Kidney (tissue), 22 donors: ENCODE measurements at places on chromosomes 13 and 19. TPM values are rescaled to one million over a fixed set of nuclear protein-coding genes. Genes with fewer than 3 reads are reported as not detected.

GRCh38 chr19:482186-483041 is 13.9 kb upstream of the MADCAM1 start:
- DNase-seq = no peak
- no peaks in the 10 kb centered on the region for H3K27me3 ChIP-seq
- H3K36me3 ChIP-seq = no peaks in the 10 kb centered on the region
- peaks cover 3% of the 10 kb centered on the region for H3K4me1 ChIP-seq
- H3K4me3 ChIP-seq = no peak overlapping the region

- no peaks in the 10 kb centered on the region for H3K27me3 ChIP-seq
- no peak overlapping the region for H3K27ac ChIP-seq
- no peak for DNase-seq
- no peaks in the 10 kb centered on the region for H3K36me3 ChIP-seq
Observed at GRCh38 chr13:73519396-73520116, 460.8 kb downstream of the KLF5 start.

- H3K4me1 ChIP-seq = no peaks in the 10 kb centered on the region
- no peaks in the 10 kb centered on the region for H3K27me3 ChIP-seq
- no peak overlapping the region for H3K27ac ChIP-seq
- H3K4me3 ChIP-seq = no peak overlapping the region
Observed at GRCh38 chr19:47389150-47389556, 30.2 kb downstream of the MEIS3 start.

- H3K36me3 ChIP-seq = no peaks in the 10 kb centered on the region
- no peak overlapping the region for H3K27ac ChIP-seq
- no peak overlapping the region for H3K4me3 ChIP-seq
- peaks cover 6% of the 10 kb centered on the region for H3K4me1 ChIP-seq
- no peaks in the 10 kb centered on the region for H3K27me3 ChIP-seq
Observed at GRCh38 chr13:29746148-29746677, 104.2 kb downstream of the UBL3 start.

DNA sequence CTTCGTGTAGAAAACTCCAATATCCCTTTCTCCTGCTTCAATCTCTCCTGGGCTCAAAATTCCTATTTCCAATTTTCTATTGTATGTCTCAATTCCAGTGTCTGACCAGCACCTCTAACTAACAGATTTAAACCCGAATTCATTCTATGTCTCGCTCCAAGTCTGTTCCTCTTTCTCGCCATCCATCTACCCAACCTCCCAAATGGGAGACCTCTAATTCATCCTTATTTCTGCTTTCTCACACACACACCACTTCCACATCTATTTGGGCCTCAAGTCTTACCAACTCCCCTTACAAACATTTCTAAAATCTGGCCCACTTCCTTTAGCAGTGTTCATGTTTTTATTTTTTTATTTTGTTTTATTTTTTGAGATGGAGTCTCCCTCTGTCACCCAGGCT is 53.3 kb downstream of the MBD3L2B start:
- H3K27ac ChIP-seq = no peak overlapping the region
- no peaks in the 10 kb centered on the region for H3K27me3 ChIP-seq
- H3K36me3 ChIP-seq = no peaks in the 10 kb centered on the region
- DNase-seq = no peak

- H3K4me3 ChIP-seq = no peak overlapping the region
- H3K27me3 ChIP-seq = no peaks in the 10 kb centered on the region
- no peak for DNase-seq
- no peaks in the 10 kb centered on the region for H3K36me3 ChIP-seq
- H3K4me1 ChIP-seq = no peaks in the 10 kb centered on the region
- no peak overlapping the region for H3K27ac ChIP-seq
Observed at GRCh38 chr13:79973533-79973963, 367.4 kb downstream of the SPRY2 start.

- H3K36me3 ChIP-seq = no peaks in the 10 kb centered on the region
- DNase-seq = peak; percentile 79
- no peaks in the 10 kb centered on the region for H3K27me3 ChIP-seq
- no peaks in the 10 kb centered on the region for H3K4me1 ChIP-seq
- H3K27ac ChIP-seq = no peak overlapping the region
Observed at GRCh38 chr19:16041299-16041990, 34.9 kb upstream of the TPM4 start.

- no peaks in the 10 kb centered on the region for H3K27me3 ChIP-seq
- no peaks in the 10 kb centered on the region for H3K36me3 ChIP-seq
- H3K27ac ChIP-seq = no peak overlapping the region
- DNase-seq = no peak
- H3K4me3 ChIP-seq = no peak overlapping the region
Observed at GRCh38 chr13:112183532-112184090, 116.7 kb downstream of the SOX1 start.

- no peaks in the 10 kb centered on the region for H3K36me3 ChIP-seq
- H3K27me3 ChIP-seq = no peaks in the 10 kb centered on the region
- no peak for DNase-seq
- H3K27ac ChIP-seq = no peak overlapping the region
- H3K4me1 ChIP-seq = no peaks in the 10 kb centered on the region
Observed at GRCh38 chr13:57045826-57046546, 94.7 kb upstream of the PRR20A start.

CEACAM6 gene
- not detected for total RNA-seq

JAK3 gene
- 30.8 TPM for total RNA-seq

DNA sequence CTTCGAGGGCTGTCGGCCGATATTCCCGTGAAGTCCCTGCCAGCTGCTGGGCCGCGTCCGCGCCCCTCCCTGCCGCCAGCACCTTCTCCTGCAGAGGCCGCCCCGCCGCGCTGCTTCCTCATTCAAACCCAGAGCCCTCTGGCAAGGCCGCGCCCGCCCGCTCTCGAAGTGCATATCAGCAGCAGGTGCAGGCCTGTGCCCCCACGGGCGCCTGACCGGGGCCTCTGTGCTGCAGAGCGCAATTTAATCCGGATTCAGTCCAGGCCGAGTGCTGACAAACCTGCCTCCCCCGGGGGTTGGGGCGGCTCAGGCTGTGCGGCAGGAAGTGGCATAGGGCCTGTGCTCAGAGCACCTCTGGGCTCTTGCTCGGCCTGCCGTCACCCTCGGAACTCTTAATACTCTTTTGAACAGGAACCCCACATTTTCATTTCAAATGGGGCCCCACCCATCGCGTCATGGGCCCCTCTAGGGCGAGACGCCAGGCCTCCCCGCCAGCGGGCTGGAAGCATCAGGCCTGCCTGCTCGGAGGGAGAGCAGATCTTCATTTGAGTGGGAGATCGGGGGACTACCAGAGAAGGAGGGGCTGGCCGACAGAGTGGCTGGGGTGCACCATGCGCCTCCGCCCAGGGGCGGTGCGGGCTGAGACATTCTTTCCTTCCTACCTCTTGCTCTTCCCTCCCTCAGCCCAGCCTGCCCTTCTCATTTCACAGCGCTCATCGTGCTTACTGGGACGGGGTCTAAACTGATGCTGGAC is 125.7 kb downstream of the TNFRSF19 start:
- no peak overlapping the region for H3K4me3 ChIP-seq
- DNase-seq = peak; percentile 67
- no peaks in the 10 kb centered on the region for H3K27me3 ChIP-seq

DNA sequence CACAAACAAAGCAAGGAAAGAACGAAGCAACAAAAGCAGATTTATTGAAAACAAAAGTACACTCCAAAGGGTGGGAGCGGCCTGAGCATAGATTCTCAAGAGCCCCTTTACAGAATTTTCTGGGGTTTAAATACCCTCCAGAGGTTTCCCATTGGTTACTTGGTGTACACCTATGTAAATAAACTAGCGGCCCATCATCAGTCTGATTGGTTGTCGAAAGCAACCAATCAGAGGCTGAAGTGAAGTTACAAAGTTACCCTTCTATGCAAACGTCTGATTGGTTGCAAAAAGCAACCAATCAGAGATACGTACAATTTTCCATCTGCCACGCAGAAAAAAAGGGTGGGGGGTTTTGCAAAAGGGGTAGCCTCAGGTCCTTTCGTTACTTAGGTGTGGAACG is 96.3 kb upstream of the UBAC2 start:
- no peaks in the 10 kb centered on the region for H3K36me3 ChIP-seq
- H3K4me3 ChIP-seq = no peak overlapping the region
- no peaks in the 10 kb centered on the region for H3K4me1 ChIP-seq
- no peak for DNase-seq
- H3K27ac ChIP-seq = no peak overlapping the region
- no peaks in the 10 kb centered on the region for H3K27me3 ChIP-seq

DKKL1 gene
- 0.57 TPM for total RNA-seq

GRCh38 chr13:45899406-45899805 is 47.9 kb upstream of the SIAH3 start:
- H3K4me1 ChIP-seq = no peaks in the 10 kb centered on the region
- H3K36me3 ChIP-seq = no peaks in the 10 kb centered on the region
- DNase-seq = peak; percentile 72
- no peak overlapping the region for H3K4me3 ChIP-seq
- H3K27me3 ChIP-seq = no peaks in the 10 kb centered on the region

GRCh38 chr19:55080121-55080967 is 4.7 kb downstream of the EPS8L1 start:
- no peak overlapping the region for H3K27ac ChIP-seq
- no peaks in the 10 kb centered on the region for H3K36me3 ChIP-seq
- DNase-seq = peak; percentile 81
- H3K4me3 ChIP-seq = no peak overlapping the region
- peaks cover 8% of the 10 kb centered on the region for H3K4me1 ChIP-seq
- peaks cover 13% of the 10 kb centered on the region for H3K27me3 ChIP-seq

ZNF77 gene
- total RNA-seq = 5.1 TPM

GRCh38 chr19:48382286-48382685 is 9.1 kb downstream of the KDELR1 start:
- no peaks in the 10 kb centered on the region for H3K4me1 ChIP-seq
- H3K27me3 ChIP-seq = no peaks in the 10 kb centered on the region
- peaks cover 18% of the 10 kb centered on the region for H3K36me3 ChIP-seq
- no peak overlapping the region for H3K27ac ChIP-seq
- H3K4me3 ChIP-seq = no peak overlapping the region

SIAH3 gene
- 0.03 TPM for total RNA-seq

HSH2D gene
- total RNA-seq = 7.7 TPM

GRCh38 chr13:28485551-28485950 is 9.4 kb downstream of the FLT1 start:
- H3K4me1 ChIP-seq = no peaks in the 10 kb centered on the region
- H3K27ac ChIP-seq = no peak overlapping the region
- DNase-seq = no peak
- H3K27me3 ChIP-seq = peaks cover 3% of the 10 kb centered on the region
- no peak overlapping the region for H3K4me3 ChIP-seq

CEBPA gene
- total RNA-seq = 7.1 TPM

SIRT2 gene
- total RNA-seq = 36.0 TPM

DNA sequence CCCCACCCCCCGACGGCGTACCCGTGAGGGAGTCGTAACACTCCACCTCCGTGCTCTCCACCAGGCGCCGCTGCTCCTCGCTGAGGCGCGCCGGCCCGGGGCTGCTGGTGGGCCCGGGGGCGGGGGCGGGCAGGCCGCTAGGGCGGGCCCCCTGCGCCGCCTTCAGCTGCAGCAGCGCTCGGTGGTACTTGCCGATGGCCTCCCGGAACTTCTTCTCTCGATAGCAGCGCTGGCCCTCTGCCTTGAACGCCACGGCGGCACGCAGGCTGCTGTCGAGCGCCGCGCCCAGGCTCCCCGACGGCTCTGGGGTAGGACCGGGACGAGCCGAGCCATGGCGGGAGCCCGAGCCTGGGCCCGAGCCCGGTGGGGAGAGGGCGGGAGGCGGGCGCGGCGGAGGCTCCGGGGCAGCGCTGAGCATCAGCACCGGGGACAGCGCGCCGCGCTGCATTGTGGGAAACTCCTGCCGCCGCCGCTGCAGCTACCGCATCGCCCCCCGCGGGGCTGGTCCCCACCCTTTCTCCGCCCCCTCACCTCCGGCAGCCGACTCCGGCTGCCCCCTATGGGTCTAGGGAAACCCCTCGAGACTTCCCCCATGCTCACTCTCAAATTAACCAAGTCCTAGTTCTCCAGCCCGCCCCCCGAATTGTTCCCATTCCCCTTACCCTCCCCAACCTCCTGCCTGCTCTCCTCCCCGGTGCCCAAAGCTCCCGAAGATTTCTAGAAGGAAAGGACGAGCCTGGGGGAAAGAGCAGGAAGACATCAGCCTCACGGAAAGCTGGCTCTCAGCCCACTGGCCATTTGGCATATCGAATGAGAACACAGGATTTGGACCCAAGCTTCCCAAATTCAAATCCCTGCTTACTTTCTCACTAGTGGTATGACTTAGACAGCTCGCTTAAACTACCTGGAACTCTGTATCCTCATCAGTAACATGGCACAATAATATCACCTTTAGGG is at the start of gene TTC9B:
Gene TTC9B, minus strand, starts transcription at position 451 of the 957 bp plus-strand sequence. Its CDS starts 3 bp downstream, at position 448.
- DNase-seq = no peak
- no peak within 1 kb of the TSS for H3K4me3 ChIP-seq
- no peaks in the 10 kb centered on the region for H3K36me3 ChIP-seq
- peaks cover 15% of the 10 kb centered on the region for H3K27me3 ChIP-seq

- peak within 1 kb of the TSS; percentile 92 for H3K4me3 ChIP-seq
- peak; percentile 87 for DNase-seq
- H3K36me3 ChIP-seq = no peaks in the 10 kb centered on the region
Observed at GRCh38 chr13:30307194-30307970, at the start of gene KATNAL1. KATNAL1 (minus strand) TSS chr13:30307551; CDS start chr13:30283777, 23,774 bp downstream.

PALM gene
- 49.4 TPM for total RNA-seq

GRCh38 chr13:25901460-25902376 is 150.1 kb downstream of the SHISA2 start:
- no peaks in the 10 kb centered on the region for H3K27me3 ChIP-seq
- H3K27ac ChIP-seq = no peak overlapping the region

DNA sequence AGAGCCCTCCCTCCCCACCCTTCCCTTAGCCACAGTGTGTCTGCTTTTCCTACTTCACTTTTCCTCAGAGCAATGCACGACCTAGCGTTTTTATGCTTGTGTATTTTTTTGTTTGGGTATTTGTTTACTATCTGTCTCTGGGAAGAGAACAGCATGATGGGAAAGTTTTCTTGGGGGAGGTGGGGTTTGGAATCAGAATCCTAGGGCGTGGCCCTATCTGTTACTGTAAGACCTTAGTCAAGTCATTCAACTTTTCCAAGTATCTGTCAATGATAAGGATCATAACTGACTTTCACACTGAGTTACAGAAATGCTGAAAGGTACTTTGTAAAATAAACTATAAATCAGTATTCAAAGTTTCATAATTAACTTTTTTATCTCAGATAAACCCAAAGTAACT is 146.3 kb upstream of the WASF3 start:
- no peaks in the 10 kb centered on the region for H3K27me3 ChIP-seq
- H3K4me3 ChIP-seq = no peak overlapping the region
- no peak for DNase-seq
- H3K27ac ChIP-seq = no peak overlapping the region
- peaks cover 3% of the 10 kb centered on the region for H3K36me3 ChIP-seq

USHBP1 gene
- 8.9 TPM for total RNA-seq
